ENCODE measurements at places on chromosomes 6 and 20.
A peak's percentile ranks its signal among the peaks of the same experiment; 100 is the strongest.

DNA sequence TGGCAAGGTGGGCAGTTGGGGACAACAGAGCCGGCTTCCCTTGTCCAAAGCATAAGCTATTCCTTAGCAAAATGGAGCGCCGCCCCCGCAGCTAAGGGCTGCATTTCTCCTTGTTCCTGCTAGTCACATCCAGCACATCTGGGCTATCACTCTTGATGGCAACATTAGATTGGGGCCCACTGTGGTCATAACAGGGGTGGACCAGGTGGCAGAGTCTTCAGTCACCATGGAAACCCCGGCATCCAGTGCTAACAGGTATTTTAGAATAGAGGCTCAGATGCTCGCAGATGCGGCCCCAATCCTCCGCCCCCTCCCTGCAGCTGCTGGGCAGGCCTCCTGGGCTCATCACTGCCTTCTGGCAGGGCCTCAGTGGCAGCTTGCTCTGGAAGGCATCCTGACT is 168.2 kb upstream of the PROKR2 start:
- DNase-seq = no peak

DNA sequence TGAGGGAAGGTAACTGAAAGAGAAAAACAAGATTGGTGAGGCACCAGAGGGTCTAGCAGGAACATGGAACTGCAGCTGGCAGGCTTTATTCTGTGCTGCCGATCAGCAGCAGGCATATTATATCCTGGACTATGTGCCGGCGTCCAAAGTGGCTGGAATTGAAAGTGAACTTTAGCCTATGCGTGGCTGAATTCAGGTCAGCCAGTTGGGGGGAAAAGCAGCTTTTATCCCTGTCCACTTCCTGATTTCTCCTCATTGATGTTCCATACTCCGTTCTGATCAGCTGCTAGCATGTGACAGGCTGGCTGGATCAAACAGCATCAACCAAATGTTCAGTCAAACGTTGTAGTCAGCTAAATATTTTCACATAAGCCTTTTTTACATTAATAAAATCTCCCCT is 99.0 kb downstream of the CAP2 start:
- no peak for DNase-seq

DNA sequence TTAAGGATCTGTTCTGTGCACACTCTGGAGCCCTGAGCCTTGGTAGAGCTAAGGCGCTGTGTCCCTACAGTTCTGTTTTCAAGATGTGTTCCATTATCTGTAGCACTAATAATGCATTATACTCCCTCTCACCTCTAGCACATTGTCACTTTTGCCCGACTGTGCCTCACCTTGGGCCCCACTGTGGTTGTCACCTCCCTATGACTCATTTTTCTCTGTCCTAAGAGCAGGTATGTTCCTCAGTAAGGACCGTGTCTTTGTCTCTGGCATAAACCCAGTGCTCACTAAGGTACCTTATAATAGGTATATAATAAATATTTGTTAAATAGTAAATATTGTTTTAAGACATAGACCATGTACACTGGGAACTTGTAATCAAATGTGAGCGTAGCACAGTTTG is 942.5 kb upstream of the CITED2 start:
- DNase-seq = no peak

DNA sequence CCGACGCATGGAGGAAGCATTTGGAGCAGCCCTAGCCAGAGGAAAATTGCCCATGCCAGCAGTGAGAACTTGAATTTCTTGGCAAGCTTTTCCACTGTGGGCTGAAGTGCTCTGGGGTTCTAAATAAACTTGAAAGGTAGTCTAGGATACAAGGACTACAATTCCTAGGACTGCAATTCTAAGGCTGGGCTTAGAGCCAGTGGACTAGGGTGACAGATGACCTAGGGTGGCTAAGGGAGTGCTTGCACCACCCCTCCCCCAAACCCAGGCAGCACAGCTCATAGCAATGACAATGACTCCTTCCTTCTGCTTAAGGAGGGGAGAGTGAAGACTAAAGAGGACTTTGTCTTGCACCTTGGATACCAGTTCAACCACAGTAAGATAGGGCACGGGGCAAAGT is 122.3 kb downstream of the THBS2 start:
- DNase-seq = no peak

- DNase-seq = no peak
Observed at GRCh38 chr6:32604434-32604877, 14.8 kb upstream of the HLA-DRB1 start.

- no peak for DNase-seq
Observed at GRCh38 chr6:89952105-89952671, 57.9 kb downstream of the GJA10 start.

DNA sequence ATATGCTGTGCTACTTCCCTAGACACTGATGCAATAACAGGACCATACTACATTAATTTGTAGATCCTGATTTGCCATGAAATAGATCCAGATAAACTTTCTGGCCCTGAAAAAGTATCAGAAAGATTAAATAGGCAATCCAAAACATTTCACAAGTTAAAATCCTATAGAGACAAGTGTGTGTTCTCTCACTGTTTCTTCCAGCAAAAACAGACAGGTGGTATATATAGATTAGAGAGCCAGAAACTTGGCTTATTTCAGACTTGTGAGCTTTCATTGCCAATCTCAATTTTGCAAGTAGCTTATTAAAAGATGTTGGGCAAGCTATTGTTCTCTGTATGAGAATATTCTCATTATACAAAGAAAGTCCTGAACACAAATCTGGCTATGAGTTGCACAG is 289.1 kb upstream of the MANEA start:
- no peak for DNase-seq

- DNase-seq = no peak
Observed at GRCh38 chr6:89506716-89507617, 74.0 kb downstream of the ANKRD6 start.

GRCh38 chr6:163281634-163282033 is 132.9 kb upstream of the QKI start:
- DNase-seq = no peak

GRCh38 chr6:140027219-140027618 is 652.8 kb upstream of the CITED2 start:
- no peak for DNase-seq

GRCh38 chr20:40860487-40860902 is 168.1 kb upstream of the TOP1 start:
- DNase-seq = no peak

- DNase-seq = no peak
Observed at GRCh38 chr6:143195349-143195845, 134.7 kb downstream of the AIG1 start.

DNA sequence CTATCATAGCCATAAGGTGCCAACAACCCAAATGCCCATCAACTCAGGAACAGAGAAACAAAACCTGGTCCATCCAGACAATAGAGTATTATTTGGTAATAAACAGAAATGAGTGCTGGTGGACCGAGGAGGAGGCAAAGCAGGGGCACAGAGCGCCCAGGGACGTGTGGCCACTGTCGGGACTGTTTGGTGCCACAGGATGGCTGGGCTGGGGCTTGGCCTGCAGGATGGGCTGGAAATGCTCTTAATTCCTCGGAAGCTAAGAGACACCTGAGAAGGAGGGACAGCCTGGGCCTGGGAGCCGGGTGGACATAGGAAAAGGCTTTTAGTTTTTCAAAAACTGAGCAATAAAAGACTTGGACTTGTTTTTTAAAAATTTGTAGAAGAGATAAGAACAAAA is 216.4 kb downstream of the DLL1 start:
- DNase-seq = no peak

GRCh38 chr6:20589266-20589665 is 55.0 kb downstream of the CDKAL1 start:
- DNase-seq = peak; percentile 5

DNA sequence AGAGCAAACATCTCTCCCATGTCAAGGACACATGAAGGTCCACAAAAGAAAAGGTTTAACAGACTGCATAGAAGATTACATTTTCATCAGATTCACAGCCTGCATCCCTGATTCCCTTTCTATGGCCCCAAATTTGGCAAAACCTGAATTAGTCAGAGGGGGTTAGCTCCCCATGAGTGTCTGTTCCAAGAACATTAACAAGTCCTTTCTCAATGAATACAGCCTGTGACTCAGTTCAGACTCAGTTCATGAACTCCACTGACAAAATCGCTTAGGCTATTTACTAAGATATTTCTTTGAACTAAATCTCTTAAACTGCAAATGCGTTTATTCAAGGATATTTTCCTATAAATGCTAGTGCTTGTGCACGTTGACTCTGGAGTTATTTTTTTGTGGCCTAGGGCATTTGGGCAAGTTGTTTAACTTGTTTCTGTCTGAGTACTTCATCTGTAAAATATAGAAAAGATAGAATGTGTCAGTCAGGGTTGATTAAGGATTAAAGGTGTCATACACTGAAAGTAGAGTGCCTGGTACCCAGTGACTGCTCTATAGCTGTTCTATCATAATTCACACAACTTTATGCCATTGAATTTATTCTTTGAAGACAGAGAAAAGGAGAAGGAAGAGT is 422.6 kb downstream of the HTR1B start:
- no peak for DNase-seq

DNA sequence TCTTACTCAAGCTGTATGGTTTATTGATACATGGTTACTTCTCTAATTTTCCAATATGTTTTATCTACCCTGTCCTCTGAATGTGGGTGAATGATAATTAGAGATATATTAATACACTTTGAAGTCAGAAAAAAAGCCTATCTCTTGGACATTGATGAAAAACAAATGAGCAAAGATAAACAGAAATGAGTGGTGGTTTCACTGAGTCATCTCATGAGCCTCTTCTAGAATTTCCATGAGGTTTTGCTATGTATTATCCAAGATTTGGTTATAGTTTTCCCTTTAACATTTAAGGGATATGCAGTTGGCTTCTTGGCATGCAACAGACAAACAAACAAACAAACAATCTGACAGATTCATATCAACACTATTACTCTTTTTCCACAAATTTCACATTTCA is 586.8 kb downstream of the RFPL4B start:
- no peak for DNase-seq

- no peak for DNase-seq
Observed at GRCh38 chr20:57811374-57812020, 101.7 kb upstream of the PMEPA1 start.

- no peak for DNase-seq
Observed at GRCh38 chr6:166952567-166953486, 3.5 kb downstream of the RNASET2 start.

- no peak for DNase-seq
Observed at GRCh38 chr6:167140589-167141474, 16.9 kb downstream of the GPR31 start.

- peak; percentile 53 for DNase-seq
Observed at GRCh38 chr20:2751878-2752566, 48.4 kb downstream of the CPXM1 start.
